Progenitor cell of endocrine pancreas (in vitro differentiated cells): ENCODE measurements at places on chromosomes 6 and 20.

DNA sequence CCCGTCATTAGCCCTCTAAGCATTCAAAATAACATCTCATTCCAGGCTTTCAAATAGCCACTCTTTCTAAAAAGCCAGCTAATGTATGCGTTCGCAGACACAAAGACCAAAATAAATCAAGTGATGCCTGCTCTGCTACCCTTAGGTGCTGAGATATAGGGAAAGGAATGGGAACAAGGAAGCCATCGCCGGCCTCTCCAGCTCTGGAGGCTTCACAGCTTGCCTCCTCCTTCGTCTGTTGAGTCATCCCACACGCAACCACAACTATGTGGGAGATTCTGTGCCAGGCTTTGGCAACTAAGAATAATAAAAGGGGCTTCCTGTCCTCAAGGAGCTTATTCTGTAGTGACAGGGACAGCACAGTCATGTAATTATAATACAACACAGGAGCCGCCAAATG lies 27.3 kb upstream of the SLC22A23 start:
- DNase-seq = no peak

DNA sequence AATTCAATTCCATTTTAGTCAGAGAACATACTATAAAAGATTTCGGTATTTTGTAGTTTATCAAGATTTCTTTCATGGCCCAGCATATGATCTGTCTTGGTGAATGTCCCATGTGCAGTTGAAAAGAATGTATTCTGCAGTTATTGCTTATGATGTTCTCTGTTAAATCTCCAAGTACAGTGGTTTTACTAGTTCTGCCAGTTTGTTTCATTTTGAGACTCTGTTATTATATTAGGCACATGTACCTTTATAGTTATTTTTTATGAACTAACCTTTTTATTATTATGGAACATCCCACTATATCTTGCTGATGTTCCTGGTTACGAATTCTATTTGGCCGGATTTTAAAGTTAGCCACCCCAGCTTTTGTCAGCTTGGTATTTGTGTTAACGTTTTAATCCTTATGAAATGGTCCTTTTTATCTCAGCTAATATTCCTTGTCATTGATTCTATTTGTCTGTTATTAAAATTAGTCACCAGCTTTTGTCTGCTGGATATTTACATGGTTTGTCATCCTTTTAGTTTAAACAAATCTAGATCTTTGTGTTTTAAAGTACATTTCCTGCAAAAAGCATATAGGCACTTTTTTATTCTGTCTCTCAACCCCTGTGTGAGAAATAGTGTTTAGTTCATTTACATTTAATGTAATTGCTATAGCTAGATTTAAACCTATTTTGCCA lies 48.9 kb downstream of the VTA1 start:
- DNase-seq = no peak

- no peak for DNase-seq
These were observed 82.9 kb downstream of the BMP7 start for GRCh38 chr20:57183457-57184009.

DNA sequence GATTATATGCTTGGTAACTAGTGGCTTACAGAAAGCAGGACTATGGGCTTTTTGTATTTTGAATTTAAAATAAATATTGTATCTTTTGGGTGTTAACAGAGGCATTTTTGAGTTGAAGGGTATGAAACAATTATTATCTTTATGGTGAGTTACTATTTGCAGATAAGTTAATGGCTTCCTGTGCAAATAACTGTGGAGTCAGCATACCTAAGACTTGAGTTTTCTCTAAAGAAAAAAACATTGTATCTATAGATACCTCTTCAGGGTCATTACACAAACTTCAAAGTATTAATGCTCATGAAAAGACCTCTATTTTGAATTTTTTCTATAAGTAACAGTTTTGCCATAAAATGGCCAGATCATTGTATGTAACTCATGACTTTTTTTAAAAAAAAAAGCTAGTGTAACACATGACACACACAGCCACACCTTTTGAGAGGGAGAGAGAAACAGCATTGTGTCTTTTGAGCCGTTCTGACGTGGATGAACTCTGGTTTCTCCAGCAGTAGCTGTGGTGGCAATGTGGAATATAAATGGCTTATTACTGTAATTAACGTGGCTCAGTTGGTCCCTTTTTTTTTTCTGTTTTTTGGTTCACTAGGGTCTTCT lies 36.3 kb downstream of the PLEKHG1 start:
- no peak for DNase-seq

DNA sequence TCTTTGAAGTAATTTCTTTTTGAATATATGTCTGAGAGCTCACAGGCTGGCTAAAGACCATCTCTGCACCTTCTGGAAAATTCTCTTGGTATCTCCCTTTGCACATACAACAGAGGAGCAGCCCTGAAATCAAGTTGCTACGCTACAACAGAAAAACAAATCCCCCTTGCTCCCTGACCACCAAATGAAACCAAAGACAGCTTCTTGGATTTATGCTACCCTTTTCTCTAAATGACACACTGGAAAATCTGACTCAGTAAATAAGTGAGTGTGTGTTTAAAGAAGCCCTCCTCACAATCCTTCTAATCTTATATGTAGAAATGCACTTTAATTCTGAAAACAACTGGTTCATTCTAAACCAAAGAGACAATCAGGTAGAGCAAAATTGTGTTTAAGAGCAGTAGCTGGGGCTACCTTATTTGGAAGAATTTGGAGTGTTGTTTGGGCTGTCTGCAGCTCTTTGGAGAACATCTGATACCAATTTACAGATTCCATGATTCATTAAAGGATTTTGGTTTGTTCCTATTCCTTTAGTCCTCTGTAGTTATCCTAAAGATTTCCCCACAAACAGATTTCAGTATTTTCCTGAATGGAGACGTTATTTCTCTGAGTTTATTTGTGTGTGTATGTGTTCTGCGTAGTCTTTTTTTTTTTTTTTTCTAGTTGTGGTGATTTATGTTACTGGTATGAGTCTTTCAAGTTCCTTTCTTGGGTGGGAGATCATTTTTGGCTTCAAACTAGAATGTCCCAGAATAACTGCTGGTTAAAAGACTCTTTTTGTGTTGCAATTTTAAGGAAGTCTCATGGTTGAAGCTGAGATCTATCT lies 36.4 kb upstream of the UTRN start:
- no peak for DNase-seq

DNA sequence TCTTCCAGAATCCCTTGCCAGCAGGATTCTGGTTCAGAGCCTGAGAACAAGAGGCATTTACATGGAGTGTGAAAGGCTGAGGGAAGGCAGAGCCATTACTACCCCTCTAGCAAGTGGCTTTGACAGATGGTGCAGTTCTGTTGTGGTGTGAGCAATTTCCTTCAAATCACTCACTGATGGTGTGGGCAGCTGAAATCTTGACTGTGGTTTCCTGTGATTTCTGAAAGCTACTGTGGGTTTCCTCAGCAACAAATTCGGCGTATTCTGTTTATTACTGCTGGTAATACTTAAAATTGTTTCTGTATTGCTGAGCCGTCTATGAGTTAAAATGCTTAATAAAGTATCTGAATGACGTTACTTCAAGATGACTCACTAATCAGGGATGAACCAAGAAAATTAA lies 181.5 kb upstream of the TCF21 start:
- DNase-seq = no peak

DNA sequence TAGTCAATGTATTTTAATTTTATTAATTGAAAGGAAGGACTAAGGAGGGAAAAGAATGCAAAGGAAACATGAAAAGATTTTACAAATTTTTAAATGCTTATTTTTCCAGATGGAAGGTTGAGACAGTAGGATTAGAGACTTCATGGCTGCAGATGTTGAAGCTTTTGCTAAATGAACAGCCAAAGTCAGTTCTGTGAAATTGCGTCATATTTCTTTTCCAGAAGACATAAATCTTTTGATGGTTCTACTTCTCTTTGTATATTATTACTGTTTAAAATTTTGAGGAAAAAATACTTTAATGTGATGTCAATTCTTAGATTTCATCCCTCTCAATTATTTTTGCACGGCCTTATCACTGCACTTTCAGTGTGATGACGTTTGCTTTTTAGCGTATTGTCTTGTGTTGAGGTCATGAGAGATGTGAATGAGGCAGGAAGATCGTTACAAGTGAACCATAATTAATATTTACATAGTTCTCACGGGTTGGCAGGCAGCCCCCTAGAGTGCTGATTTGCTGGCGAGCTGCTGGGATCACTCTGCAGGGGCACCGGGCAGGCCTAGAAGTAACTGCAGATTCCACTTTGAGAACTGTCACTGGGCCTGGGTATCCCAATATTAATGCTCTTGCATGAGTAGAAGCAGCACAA lies 158.1 kb downstream of the TBXT start:
- no peak for DNase-seq

GRCh38 chr20:53752971-53753879 lies 159.6 kb upstream of the ZNF217 start:
- no peak for DNase-seq

DNA sequence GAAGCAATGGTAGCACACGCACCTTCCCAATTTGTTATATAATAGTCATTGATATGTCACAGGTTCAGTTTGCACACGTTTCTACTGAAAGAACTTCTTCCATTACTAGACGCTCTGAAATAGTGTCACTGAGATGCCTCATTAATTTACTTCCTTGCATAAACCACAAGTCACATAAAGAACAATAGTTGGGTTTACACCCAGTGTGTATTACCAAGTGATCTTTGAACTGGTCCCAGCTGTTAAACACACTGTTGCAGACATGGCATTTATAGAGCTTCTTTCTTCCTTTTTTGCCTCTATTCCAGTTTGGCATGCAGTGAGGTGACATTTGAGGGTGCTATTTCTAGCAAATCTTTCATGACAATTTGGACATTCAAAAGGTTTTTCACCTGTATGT lies 245.3 kb downstream of the EPM2A start:
- DNase-seq = no peak

GRCh38 chr6:159463119-159463829 lies 229.8 kb downstream of the SOD2 start:
- no peak for DNase-seq

GRCh38 chr6:80547827-80548226 lies 441.4 kb downstream of the BCKDHB start:
- no peak for DNase-seq

DNA sequence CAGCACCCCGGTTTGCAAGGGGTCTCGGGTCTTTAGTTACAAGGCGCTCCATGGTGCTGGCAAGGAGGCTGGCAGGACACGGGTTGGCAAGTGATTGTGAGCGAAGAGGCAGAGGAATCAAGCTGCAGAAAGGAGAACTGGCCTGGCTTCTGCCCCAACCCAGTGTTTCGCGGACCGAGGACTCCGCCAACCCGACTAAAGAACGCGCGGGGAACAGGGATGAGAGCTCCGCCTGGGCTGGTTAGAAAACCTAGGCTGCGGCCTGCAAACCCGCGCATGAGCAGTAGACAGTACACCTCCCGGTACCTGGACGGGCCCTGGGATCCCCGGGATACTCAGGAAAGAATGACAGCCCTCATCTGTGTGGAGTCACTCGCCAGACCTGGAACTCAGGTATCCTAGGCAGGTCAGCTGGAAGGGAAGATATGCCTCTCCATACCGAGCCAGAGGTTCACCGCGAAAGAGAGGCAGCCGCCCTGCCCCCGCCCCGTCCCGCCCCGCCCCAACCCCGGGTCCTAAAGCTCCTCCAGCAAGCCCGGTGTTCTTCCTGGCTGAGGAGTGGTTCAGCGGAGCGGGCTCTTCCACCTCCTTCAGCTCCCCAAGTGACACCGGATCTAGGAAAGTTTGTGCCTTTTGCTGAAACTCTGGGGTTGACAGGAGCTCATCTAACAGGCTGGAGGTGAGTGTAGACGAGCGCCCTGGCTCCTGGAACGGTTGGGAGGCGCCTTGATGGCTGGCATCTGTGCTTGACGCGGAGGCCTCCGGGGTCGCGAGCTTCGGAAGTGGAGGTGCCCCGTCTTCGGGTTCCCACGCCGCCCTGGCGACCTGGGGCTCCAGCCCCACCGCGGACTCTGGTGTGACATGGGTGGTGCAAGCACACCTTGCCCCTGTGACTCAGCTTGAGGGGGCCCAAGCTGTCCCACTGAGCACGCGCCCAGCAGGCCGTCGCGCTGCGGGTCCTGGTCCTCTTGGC lies 1847.3 kb upstream of the DEFB115 start:
- no peak for DNase-seq

DNA sequence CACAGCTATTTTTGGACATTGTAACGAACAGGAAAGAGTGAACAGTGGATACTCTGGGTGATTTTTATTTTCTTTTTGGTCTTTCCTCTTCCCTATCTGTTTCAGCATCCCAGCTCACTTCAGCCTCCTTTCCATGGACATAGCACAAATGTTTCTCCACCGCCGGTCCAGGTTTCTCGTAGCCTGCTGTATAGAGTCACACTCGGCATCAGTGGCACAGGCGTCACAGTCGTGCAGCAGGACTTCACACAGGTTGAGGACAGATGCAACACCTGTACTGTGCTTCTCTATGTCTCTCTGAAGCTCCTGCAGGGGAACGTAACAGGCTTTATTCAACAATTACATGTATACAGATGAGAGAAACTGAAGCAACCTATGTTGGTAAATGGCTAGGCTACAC lies 348.3 kb downstream of the ESR1 start:
- no peak for DNase-seq

GRCh38 chr6:13400772-13401171 lies 72.4 kb upstream of the TBC1D7 start:
- DNase-seq = no peak

- no peak for DNase-seq
These were observed 13.4 kb downstream of the SLX4IP start for GRCh38 chr20:10448270-10449156.

- DNase-seq = no peak
These were observed 212.4 kb downstream of the GRIK2 start for GRCh38 chr6:101605874-101606273.

- DNase-seq = no peak
These were observed 74.7 kb downstream of the ESR1 start for GRCh38 chr6:151882206-151882605.

DNA sequence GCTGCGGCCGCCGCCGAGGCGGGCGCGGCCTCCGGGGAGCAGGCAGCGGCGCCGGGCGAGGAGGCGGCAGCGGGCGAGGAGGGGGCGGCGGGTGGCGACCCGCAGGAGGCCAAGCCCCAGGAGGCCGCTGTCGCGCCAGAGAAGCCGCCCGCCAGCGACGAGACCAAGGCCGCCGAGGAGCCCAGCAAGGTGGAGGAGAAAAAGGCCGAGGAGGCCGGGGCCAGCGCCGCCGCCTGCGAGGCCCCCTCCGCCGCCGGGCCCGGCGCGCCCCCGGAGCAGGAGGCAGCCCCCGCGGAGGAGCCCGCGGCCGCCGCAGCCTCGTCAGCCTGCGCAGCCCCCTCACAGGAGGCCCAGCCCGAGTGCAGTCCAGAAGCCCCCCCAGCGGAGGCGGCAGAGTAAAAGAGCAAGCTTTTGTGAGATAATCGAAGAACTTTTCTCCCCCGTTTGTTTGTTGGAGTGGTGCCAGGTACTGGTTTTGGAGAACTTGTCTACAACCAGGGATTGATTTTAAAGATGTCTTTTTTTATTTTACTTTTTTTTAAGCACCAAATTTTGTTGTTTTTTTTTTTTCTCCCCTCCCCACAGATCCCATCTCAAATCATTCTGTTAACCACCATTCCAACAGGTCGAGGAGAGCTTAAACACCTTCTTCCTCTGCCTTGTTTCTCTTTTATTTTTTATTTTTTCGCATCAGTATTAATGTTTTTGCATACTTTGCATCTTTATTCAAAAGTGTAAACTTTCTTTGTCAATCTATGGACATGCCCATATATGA lies 3.2 kb downstream of the MARCKS start:
- DNase-seq = peak; percentile 15
